ENCODE measurements at places on chromosomes 16 and 17. TPM values are rescaled to one million over a fixed set of nuclear protein-coding genes. Genes with fewer than 3 reads are reported as not detected.

GRCh38 chr16:79483336-79483735 lies 117.2 kb downstream of the MAF start:
- no peak for DNase-seq

DNA sequence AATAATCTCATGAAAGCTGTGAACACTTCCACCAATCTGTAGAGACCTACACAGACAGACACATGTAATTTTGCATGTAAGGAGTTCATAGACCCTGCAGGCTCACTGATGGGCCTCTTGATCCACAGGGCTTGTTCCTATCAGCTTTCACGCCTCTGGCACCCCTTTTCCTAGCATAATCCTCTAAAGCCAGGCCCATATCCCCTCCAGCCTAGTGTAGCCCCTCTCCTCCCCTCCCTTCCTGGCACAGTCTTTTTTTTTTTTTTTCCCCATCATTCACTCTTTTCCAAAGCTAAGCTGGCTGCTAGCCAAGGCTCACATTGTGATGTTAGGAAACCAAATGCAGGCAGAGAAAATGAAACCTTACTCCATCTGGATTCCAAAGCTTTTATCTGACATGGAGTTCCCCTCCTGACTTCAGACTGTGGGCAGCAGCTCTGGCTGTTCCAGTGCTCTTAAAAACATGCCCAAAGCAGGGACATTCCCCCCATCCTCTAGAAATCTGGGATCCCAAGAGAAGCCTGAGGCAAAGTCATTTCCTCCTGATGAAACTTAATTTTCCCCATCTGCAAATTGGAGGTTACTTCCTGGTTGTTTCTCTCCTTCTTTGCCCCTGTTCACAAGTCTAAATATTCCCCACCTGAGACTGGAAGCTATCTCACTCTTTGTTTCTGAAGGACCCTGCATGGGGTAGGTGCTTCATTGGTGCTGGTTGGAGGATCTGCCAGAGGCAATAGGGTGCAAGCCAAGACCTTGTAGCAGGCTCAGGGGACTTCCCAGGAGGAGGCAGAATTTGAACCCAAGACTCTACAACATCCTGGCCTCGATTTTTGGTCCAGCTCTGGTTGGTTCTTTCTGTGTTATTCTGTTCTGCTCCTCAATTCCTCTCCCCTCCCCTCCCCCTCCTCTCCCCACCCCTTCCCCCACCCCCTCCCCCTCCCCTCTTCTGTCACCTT lies 9.9 kb upstream of the CCL5 start:
- no peak for DNase-seq

- DNase-seq, result no peak
Observed at GRCh38 chr16:10859658-10860057, 17.3 kb upstream of the CIITA start.

DNA sequence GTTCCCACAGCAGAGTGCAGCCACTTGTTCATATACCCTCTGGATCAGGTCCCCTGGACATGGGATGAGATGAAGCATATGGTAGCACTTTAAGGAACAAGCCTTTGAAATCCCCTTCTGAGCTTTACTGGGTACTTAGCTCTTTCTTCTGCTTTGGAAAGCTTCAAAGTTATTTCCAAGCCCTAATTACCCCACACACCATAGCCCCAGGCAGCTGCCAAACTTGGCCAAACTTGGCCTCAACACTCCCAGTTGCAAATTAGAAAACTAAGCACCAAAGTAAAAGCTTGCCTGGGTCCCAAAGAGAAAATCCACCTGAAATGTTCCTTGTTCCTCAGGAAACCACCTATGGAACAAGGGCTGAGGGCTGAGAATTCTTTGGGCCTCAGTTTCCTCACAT lies 15.7 kb upstream of the MT4 start:
- DNase-seq, result no peak

GRCh38 chr16:22813948-22814710 lies at the start of gene HS3ST2:
TSS of gene HS3ST2 (plus strand) at chr16:22814162. CDS start at chr16:22814611, 449 bp downstream.
- no peak for DNase-seq

- DNase-seq, result peak; percentile 72
Observed at GRCh38 chr17:32253117-32253611, 12.5 kb upstream of the RHBDL3 start.

GRCh38 chr16:48366165-48367093 lies 18.8 kb downstream of the SIAH1 start:
- peak; percentile 65 for DNase-seq

DNA sequence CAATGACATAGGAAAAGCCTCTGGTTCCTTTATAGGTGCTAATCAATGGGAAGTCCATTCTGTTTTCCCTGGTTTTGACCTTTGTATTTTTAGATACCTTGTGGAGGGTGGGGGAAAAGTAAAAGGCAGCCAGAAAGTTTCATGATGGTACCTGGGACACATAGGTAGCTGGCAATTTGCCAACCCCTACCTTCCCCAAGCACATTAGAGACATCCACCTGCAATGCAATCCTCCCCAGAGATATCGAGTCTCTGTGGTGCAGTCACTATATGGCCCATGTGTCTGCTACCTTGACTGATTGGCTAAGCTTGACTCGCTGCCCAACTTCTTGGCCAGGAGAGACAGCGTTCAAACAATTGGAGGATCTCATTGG lies 86.4 kb downstream of the IRX3 start:
- no peak for DNase-seq

- DNase-seq, result no peak
Observed at GRCh38 chr16:53458635-53459034, 24.4 kb downstream of the RBL2 start.

Gene HBA2
- not detected for total RNA-seq

Gene MT1F
- not detected for total RNA-seq

Gene JUP
- total RNA-seq, result 4.0 TPM

Gene ZNF668
- total RNA-seq, result 16.9 TPM
